ENCODE measurements at places on chromosomes 5 and 9.

GRCh38 chr5:178431063-178431781 lies 159.0 kb downstream of the COL23A1 start:
- no peak for DNase-seq

GRCh38 chr9:127628758-127629467 lies 16.8 kb downstream of the STXBP1 start:
- DNase-seq: no peak

GRCh38 chr5:173296737-173297676 lies 31.2 kb downstream of the STC2 start:
- DNase-seq: no peak

DNA sequence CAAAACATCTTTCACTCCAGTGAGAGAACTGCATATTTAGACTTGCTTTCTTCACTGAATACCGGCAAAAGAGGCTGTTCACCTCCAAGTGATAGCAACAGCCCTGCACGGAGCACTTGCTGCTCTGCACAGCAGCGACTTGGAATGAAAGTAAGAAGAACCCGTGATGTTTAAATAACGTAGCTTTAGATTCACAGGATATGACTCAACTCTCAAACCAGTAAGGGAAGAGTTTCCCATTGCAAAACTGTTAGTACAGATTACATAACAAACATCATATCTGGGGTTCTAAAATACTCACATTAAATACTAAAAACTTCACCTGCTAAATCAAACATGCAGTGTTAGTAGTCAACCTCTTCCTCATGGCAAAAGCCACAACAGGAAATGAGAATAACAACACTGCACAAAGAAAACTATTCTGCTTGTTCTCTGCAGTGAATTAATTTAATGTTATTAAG lies 203.4 kb downstream of the MCTP1 start:
- peak; percentile 19 for DNase-seq

DNA sequence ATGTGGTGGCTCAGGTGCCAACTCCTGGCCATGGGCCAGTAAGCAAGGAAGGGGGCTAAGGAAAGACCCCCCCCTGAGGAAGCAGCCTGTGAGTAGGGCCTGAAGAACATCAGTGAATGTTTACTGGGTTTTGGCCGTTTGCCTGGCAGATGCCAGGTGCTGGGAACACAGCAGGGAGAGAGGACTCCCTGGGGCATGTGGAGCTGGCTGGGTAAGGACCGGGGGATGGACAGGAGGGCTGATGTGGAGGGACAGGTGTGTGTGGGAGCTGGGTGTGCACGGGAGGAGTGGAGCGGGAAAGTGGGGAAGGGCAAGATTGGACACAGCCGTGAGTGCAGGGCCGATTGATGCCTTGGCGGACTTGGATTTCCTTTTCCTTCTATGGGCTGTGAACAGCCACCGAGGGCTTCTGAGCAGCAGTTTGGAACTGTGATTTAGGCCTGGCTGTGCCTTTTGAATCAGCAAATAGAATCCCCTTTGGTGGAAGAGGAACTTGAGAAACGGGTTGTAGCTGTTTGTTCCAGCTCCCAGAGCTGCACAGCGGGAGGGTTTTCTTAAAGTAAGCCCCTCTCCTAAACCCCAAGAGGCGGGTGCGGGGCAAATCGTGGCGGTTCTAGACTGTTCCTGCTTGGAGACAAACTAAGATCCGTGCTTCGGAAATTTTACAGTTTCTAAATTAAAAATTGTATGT lies 3.1 kb downstream of the HMCN2 start:
- no peak for DNase-seq

- DNase-seq: no peak
Measured at GRCh38 chr5:158531860-158532259, 567.9 kb downstream of the EBF1 start.

DNA sequence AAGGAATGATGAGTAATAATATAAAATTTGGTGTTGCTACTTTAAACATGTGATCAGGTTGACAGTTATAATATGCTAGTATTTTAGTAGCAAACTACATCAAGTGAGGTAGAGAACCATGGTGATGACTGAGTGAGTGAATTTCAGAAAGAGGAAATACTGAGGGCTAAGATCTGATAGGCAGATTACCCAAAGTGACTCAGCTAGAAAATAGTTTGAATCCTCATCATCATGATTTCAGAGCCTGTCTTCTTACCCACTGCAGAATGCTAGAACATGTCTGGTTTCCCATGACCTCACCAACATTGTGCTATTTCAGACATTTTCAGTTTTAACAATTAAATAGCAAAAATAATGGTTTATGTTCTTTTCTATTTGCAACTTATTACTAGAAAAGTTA lies 602.1 kb downstream of the TAF11L14 start:
- DNase-seq: no peak

- no peak for DNase-seq
Measured at GRCh38 chr5:83368319-83368718, 103.2 kb upstream of the VCAN start.

DNA sequence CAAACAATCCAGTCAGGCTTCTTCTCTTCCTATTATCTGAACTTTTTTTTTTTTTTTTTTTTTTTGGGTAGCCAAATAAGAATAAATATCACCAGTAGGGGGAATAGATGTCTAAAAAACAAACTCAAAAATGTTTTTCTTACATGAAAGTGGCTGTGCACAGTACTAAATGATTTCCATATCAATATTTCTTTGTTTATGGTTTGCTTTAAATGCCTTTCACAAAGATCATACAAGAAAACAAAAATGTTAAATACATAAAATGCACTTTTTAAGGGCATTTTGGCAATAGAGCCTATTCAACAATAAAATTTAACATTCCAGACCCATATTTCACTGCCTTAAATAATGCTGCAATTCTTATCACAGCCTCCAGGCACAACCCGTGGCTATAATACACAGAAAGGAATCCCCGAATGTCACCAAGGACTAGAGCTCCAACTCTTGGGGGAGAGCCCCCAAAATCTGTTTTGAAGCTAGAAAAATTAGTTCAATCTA lies 91.1 kb upstream of the TBCA start:
- no peak for DNase-seq

- no peak for DNase-seq
Measured at GRCh38 chr5:53219174-53219573, 109.6 kb upstream of the MOCS2 start.

DNA sequence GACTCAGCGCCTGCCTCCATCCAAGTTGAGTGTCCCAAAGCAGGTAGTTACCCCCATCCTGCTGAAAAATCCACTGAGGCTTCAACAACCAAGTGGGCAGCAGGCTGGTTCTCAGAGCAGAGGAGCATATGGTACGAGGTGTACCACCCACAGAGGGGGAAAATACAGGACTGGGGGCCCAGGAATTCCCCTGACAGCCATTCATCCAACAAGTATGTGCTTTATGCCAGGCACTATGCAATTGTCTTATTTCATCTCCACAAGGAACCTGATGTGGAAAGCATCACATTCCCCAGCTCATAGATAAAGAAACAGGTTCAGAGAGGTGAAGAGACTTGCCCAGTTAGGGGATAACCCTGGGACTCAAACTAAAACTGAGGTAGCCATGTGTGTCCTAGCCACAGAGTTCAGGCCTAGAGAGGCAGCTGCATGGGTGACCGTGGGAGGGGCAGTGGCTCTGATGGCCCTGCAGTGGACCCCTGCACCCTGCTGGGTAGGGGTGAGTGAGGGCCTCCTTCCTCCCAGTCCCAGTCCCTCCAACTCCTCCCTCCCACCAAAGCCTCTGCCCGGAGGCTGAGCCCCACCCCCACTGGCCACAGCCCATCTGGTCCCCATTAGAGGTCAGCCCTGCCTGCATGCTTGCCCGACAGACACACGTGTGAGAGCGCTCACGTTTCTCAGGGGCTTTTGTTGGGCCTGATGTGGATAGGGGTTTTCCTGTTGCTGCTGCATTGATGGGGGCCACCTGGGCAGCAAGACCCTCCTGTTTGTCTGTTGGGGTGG lies 11.5 kb downstream of the PDLIM4 start:
- DNase-seq: no peak

- DNase-seq: no peak
Measured at GRCh38 chr9:93621922-93622321, 45.5 kb downstream of the PHF2 start.

DNA sequence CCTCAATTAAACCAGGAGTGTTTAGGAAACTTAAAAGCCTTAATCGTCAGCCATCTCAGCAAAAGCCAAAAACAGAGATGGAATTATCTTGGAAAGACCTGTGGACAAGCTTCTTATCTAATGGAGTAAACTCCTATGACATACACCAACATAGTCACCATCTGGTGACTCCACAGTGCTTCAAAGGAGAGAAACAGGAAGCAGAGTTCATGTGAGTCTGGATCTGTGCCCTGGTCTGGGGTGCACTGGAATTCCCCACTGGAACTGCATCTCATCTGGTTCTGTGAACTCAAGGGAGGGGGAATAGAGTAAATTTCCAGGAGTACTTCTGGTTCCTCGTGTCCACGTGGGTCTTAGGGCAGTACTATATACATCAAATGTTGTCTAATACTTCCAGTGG lies 36.3 kb upstream of the KCNN2 start:
- no peak for DNase-seq

- no peak for DNase-seq
Measured at GRCh38 chr9:892123-892522, 50.6 kb downstream of the DMRT1 start.

- no peak for DNase-seq
Measured at GRCh38 chr5:90345684-90346083, 63.9 kb downstream of the CETN3 start.

DNA sequence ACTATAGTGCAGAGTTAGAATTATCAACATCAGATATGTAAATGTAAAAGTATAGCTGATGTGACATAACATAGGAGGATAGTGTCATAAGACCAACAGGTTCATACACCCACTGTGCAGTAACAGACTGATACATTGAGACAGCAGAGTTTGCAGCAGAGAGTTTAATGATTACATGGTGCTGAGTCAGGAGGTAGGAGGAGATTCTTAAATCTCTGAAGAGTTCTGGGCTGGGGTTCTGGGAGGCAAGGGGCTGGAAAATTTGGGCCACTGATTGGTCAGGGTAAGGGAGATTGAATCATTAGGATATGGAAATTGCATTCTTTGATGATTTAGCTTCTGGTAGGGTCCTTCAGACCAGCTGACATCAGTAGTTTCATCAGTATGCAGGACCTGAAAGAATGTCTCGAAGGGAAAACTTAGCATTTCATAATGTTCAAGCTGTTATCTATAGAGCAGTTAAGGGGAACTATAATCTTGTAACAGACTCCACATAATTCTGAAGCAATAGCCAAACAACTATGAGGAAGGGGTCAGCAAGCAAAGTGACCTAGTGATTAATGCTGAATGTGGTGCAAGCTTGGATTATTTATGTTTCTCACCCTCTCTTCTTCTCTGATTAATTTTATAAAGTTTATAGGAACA lies 35.6 kb downstream of the CCL28 start:
- no peak for DNase-seq

GRCh38 chr5:76771705-76772405 lies 47.0 kb upstream of the F2RL1 start:
- no peak for DNase-seq

DNA sequence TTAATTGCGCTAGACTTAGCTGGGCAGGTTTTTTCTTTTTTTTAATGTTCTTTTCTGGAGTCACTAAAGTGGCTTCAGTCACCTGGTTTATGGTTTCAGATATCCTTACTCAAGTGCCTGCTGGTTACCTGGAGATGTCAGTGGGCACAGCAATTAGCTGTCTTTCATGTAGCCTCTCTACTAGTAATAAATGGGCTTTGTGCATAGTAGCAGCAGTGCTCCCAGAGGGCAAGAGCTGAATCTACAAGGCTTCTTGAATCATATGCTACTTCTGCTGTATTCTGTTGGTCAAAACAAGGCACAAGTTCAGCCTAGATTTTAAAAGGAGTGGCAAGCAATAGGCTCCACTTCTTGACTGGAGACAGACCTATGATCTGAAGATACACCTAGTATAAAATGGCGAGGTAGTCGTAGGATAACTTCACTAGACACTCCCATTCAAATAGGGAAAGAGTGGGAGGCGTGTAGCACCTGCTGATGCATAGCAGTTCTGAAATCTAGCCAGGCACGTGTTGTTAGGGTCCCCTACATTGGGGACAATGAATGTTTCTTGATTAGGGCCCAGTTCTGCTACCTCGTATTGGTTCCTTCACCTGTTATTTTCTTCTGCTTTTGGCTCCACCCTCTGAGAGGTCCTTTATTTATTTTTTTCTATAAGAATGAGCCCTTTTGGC lies 7.0 kb downstream of the SCAMP1 start:
- no peak for DNase-seq

- DNase-seq: no peak
Measured at GRCh38 chr5:133202066-133202665, 150.4 kb downstream of the HSPA4 start.

GRCh38 chr9:81737871-81738507 lies 48.6 kb upstream of the TLE1 start:
- no peak for DNase-seq

DNA sequence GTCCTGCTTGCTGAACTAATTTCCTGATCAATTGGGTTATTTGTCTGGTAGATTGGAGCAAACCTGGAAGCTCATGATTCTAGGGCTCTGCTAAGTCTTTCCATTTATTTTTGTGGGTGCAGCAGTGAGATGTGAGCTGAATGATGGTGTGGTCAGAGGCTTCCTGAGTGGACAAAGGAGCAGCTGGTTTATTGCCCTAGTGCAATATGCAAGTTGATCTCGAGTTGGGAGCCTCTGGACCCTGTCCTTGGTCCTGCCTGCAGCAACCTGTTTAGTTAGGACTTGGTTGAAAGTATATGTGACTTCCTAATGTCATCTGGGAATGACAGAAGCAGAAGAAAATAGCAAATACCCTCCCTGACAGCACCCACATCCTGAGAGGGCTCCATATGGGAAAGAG lies 4.2 kb upstream of the UNC5A start:
- DNase-seq: no peak

GRCh38 chr5:147985608-147986007 lies 78.2 kb upstream of the SPINK5 start:
- DNase-seq: no peak

- no peak for DNase-seq
Measured at GRCh38 chr5:37029436-37029835, 152.9 kb downstream of the NIPBL start.

DNA sequence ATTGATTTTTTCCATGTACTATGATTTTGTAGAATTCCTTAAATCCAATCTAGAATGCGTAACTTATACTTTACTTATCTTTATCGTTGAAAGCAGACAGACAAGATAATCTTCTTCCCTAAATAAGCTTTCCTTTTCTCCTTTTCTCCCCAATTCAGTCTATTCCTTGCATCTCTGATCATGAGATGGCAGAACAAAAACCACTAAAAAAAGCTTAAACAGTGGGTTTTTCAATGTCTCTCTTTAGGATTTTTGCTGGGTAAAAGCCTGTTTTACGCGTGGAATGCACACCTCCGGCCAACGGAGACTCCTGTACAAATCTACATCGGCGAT lies 755 bp downstream of the CDKN2B start:
- DNase-seq: no peak

DNA sequence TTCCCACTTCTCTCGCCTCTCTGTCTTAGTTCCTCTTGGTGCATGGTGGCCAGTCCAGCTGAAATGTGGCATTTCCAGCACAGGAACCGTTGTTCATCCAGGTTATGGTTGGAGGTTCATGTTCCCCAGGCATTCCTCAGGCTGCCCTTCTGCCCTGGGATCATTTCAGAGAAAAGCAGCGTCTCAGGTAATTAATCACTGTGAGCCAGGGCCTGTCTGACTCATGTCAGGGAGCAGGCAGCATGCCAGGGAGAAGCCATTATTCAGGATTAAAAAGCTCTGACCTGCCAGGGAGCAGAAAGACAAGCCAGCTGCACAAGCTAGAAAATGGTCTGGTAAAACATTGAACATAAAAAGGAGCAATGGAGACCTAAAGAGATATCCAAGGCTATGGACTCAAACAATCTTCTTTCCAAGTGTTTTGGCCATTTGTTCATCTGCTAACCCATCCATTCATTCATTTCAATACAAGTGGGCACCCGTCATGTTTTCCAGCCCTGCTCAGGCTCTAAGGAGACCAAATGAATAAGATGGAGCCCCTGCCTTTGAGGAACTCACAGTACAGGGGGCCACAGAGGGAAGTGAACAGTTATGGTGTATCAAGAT lies 241.4 kb downstream of the DRD1 start:
- peak; percentile 1 for DNase-seq
